Neural crest cell (in vitro differentiated cells): ENCODE measurements at places on chromosomes 4 and X. TPM values are rescaled to one million over a fixed set of nuclear protein-coding genes. Genes with fewer than 3 reads are reported as not detected.

P2RY4 gene
- 0.19 TPM in 1 of 2 replicates, not detected in the other for total RNA-seq

PCYT1B gene
- 32.3 and 34.0 TPM in 2 replicates for total RNA-seq

PCDH10 gene
- 3.7 and 3.8 TPM in 2 replicates for total RNA-seq

DNA sequence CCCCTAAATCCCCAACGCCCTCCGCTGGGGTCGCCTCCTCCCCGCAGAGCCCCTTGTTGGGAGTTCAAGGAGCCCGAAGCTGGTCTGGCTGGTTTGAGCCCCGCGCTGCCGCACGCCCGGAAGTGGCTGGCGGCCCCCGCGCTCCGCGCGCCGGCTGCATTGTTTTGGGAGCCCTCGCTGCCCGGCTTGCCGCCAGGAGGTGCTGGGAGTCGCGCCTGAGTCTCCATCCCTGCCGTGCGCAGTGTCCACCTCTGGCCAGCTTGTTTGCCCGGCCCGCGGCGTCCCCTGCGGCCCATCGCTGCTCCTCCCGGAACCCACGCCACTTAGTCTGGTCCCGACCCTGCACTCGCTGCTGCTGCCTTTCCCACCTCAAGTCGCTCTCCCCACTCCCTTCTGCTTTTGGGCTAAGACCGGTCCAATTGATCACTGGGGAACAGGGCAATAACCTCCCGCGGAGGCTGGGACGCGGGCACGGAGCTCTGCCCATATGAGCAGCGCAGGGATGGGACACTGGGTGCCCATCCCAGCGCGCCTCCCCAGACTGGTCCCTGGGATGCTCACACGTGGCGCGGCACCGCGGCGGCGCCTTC lies 2.2 kb upstream of the SFRP2 start:
- peak; percentile 73 for DNase-seq

DNA sequence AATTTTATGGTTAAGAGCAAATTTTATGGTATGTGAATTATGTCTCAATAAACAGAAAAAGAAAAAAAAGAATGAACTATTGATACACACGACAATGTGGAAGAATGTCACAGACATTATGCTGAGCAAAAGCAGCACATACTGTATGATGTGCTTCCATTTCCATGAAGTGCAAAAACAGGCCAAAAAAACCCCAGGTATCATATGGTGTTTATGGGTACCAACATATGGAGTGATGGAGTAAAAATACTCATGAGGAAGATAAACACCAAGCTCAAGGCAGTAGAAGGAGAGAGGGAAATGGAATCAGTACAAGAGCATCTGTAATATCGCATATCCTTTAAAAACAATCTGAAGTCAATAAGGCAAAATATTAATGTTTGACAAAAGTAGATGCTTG lies 4.2 kb upstream of the GATA1 start:
- DNase-seq: no peak

NPY5R gene
- 0.12 and 0.20 TPM in 2 replicates for total RNA-seq

- no peak for DNase-seq
Observed at GRCh38 chr4:168451331-168451730, 29.0 kb downstream of the DDX60L start.

DNA sequence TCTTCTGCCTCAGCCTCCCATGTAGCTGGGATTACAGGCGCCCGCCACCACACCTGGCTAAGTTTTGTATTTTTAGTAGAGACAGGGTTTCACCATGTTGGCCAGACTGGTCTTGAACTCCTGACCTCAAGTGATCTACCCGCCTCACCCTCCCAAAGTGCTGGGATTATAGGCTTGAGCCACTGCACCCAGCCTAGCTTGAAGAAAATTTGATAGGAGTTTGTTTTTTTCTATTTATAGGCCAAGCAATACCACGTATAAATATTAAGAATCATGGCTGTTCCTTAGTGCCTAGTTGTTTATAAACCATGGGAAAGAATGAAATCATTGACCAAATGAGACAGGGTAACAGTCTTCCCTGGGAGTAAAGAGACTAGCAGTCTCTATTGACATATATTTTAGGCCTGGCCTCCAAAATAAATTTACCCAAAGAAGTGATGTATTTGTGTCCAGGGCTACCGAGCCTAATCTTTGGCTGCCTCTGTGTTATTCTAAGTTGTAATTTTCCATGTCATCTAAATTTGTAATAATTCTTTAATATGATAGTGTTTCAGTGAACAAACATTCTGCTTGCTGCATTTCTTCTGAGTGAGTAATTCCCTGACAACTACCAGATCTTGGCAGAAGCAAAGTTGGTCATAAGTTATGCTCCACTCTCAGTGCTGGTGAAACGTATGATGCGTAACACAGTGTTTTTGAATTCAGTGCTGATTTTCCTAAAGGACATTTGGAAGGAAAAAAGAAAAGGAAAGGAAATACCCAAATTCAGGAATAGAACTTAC lies 10.3 kb downstream of the PKD2 start:
- no peak for DNase-seq

GRCh38 chr4:73109493-73109892 lies 40.0 kb upstream of the COX18 start:
- no peak for DNase-seq

HAND2 gene
- total RNA-seq: not detected in 2 replicates

DNA sequence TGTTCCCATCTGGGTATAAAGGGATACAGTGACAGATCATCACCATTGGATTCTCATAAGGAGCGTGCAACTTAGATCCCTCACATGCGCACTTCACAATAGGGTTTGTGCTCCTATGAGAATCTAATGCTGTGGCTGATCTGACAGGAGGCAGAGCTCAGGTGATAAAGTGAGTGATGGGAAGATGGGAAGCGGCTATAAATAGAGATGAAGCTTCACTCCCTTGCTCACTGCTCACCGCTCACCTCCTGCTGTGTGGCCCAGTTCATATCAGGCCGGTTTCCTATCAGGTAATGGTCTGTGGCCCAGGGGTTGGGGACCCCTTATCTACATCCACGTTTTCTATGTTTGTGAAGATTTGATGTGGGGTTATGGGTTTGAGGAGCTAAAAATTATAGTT lies 43.7 kb downstream of the FAT4 start:
- no peak for DNase-seq

- no peak for DNase-seq
Observed at GRCh38 chr4:92189146-92189545, 114.6 kb upstream of the GRID2 start.

DNA sequence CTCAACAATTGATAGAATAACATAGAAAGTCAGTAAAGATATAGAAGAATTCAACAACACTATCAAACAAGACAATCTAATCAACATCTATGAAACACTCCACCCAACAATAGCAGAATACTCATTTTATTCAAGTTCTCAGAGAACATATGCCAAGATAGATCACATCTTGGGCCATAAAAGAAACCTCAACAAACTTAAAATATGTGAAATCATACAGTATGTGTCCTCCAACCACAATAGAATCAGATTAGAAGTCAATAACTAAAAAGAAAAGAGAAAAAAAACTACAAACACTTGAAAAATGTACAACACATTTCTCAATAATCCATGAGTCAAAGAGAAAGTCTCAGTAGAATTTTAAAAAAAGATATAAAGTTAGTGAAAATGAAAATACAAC lies 78.6 kb upstream of the LDB2 start:
- no peak for DNase-seq

TLR3 gene
- 0.11 and 0.19 TPM in 2 replicates for total RNA-seq

GRCh38 chr4:115562506-115562905 lies 449.1 kb upstream of the NDST4 start:
- DNase-seq: no peak

DNA sequence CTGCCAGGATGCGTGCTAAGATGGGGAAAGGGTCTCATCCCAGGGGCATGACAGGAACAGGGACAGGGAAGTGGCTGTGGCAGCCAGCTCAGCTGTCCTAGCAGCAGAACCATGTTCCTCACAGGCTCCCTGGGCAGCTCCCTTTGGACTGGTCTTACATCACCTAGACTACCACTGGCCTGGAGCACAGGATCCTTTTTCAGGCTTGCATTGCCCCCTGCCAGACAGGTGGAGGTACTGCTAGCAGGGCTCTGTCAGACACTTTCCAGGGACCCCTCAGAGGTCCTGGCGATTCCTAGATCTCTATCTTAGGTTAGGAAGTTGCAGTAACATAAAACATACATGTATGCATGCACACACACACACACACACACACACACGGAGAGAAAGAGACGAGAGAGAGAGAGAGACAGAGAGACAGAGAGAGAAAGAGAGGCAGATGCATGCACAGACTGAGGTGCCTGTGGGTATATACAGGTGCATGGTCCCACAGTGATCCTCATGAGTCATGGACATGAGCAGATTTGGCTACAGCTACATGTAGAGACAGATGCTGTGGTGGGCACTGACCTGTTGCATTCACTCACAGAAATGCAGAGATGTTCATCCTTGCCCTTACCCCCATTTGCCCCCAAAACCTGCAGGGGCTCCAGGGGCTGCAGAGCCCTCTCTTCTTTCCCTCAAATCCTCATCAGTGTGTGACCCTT lies 63.6 kb downstream of the STARD8 start:
- DNase-seq: peak; percentile 12

- DNase-seq: no peak
Observed at GRCh38 chr4:183746305-183747229, 87.5 kb downstream of the TRAPPC11 start.

STAP1 gene
- total RNA-seq: not detected in 2 replicates

- DNase-seq: no peak
Observed at GRCh38 chr4:150656891-150657290, 74.9 kb downstream of the MAB21L2 start.

SPIN2A gene
- total RNA-seq: 0.75 and 0.98 TPM in 2 replicates
